ENCODE measurements at places on chromosomes 16 and 17. TPM values are rescaled to one million over a fixed set of nuclear protein-coding genes. Genes with fewer than 3 reads are reported as not detected.
A peak's percentile ranks its signal among the peaks of the same experiment; 100 is the strongest.

- no peak for DNase-seq
Measured at GRCh38 chr16:19701091-19701490, 16.9 kb downstream of the KNOP1 start.

- no peak for DNase-seq
Measured at GRCh38 chr16:30041841-30042240, 10.8 kb upstream of the TLCD3B start.

DNA sequence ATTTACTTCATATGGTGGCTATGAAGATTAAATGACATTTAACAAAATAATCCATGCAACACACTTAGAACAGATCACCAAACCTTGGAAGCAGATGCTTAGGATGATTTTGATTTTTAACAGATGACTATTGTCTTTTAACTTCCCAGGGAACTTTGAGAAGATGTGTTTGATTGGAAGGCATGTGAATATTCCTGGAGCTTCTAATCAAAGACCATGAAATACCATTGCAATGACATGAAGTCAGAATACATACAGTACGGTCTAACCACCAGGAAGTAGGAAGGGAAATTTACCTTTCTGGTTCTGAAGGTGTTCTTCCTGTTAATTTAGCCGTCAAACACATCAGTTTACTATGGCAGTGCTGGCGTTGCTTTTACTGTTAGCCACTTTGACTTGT lies 414.9 kb downstream of the TMEM114 start:
- DNase-seq: no peak

DNA sequence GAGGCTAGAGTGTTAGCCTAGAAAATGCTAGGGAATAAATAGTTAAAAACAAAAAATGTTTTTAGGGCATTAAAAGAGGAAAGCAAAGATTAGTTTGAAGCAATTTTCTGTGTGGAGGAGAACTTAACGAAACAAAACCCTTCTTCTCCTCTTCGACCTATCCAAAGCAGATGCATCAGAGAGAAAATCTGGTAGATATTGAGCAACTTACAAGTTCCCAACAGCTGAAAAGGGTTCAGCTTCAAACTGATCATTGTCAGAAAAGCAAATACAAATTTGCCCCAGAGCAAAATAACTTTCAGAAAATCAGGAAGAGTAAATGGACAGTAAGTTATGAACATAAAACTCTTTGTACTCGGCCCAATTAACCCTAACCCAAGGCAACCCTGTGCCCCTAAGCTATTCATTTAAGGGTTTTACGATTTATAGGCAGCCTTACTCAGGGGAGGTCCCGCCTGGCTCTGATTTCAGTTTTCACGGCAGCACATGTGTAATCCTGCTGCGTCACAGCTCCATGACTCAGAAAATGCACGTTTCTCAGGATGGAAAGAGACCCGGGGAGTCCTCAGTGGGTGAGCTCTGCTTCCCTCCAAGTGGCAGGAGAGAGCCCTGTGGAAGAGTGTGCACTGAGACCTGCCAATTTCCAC lies 405.7 kb upstream of the SALL1 start:
- peak; percentile 82 for DNase-seq

GRCh38 chr16:67746846-67747245 lies 27.7 kb upstream of the GFOD2 start:
- DNase-seq: no peak

Gene GP1BA
- 0.17 TPM for total RNA-seq

All from A172 (cell line).